NCI-H1436 (cell line): ENCODE measurements at places on chromosomes 6 and 20.

DNA sequence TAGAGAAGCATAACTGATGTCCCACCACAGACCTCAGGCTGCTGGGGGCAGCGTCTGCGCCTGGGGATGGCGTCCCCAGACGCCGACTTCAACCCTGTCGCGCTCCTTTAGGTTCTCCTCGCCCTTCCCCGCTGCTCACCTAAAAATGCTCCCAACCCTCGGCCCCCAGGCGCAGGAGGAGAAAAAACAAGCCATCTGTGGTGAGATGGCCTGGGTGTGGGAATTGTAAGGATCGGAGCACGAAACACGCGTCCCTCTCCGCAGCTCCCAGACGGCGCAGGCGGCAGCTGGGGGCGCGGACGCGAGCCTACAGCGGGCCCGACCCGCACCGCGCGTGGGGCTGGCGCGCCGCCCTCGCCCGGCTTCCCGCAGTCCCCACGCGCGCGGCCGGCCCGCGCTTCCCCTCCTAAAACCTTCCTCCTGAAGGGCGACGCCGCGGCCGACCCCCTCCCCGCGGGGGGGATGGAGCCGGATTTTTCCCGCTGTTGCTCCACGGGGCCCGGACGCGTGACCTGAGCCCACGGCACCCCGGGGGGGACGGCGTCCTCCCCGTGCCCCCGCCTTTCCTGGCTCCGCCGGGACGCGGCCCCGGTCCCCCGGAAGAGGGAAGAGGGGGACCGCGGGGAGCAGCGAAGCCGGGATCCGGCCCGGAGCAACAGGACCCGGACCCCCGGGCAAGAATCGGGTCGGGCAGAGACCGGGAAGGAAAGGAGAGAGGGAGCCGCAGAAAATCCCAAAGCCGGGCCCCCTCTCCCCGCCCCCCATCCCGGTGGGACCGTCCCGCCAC is 611 bp downstream of the EPB41L2 start:
- DNase-seq = no peak

DNA sequence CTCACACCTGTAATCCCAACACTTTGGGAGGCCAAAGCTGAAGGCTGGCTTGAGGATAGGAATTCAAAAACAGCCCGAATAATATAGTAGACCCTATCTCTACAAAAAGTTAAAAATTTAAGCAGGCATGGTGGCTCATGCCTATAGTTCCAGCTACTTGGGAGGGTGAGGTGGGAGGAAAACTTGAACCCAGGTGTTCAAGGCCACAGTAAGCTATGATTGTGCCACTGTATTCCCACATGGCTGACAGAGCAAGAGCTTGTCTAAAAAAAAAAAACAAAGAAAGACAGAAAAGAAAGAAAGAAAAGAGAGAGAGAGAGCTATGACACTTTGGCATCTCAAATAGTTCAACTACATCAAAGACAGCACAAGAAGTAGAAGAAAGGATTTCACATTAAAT is 33.2 kb downstream of the DCDC2 start:
- DNase-seq = no peak

DNA sequence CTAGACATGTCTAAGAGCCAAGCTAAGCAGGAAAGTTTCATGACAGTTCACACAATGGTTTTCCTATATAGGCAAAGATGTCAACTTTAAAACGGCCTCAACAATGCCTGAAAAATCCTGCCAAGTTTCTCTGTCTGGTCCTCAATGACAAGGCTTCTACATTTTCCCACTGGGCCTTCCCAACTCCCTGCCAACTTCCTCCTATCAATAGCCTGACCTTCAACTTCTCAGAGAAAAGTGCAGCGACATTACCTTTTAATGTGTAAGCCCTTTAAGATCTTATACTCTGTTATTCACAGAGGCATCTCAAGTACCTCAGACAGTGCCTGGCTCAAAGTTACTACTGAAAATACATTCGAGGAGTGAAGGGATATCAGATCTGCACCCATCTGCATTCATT is 56.2 kb upstream of the BTBD3 start:
- DNase-seq = no peak

- no peak for DNase-seq
Observed at GRCh38 chr6:127481628-127482027, 22.4 kb upstream of the KIAA0408 start.

DNA sequence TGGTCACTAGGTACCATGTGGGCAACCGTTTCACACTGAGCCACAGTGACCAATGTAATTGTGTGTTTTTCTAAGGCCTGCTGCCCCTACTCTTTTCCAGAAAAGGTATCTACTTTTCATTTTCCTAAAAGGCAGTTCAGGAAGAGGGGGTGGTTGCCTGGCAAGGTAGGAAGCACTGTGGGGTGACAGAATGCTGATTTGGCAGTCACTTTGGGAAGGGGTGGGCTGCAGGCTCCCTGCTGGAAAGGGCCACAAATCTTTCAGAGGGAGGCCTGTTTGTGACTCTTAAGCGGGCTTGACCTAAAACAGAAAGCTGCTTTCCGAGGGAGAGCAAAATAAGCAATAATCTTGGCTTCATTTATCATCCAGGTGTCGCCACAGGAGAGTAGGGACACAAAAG is 5.2 kb upstream of the NNAT start:
- no peak for DNase-seq

DNA sequence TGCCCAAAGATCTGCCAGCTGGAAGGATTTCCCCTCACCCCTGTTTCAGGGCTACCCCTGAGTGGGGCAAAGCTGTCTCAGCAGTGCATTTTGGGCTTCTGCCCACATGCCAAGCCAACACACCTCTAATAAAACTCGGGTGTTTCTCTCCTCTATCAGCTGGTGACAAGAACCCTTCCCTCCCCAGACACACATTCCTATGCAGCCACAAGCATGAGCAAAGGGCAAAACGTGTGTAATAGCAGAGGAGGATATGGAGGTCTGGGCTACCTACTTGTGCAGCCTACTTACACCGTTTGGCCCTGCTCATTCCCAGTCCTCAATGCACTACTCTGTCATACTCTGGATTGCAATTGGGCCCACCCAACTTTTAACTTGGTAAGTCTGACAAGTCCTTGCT is 101.3 kb downstream of the IYD start:
- DNase-seq = no peak

DNA sequence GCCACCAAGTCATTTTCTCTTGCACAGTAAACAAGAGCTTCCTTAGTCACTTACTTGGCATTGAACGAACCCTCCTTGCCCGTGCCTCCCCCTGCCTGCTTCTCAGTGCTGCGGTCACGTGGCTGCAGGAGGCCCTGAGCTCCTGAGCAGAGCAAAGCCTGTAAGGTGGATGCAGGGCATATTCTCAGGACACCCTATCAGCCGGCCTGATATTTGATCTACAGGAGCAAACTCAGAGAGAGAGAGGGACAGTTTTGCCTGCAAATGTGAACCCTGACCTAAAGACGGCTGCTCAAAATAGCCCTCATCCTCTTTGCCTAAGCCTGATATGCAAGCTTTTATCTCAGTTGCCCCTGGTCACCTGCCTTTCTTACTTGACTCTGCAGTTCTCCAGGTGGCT is 93.0 kb upstream of the POPDC3 start:
- no peak for DNase-seq

- DNase-seq = no peak
Observed at GRCh38 chr6:68326762-68327161, 308.3 kb upstream of the ADGRB3 start.

DNA sequence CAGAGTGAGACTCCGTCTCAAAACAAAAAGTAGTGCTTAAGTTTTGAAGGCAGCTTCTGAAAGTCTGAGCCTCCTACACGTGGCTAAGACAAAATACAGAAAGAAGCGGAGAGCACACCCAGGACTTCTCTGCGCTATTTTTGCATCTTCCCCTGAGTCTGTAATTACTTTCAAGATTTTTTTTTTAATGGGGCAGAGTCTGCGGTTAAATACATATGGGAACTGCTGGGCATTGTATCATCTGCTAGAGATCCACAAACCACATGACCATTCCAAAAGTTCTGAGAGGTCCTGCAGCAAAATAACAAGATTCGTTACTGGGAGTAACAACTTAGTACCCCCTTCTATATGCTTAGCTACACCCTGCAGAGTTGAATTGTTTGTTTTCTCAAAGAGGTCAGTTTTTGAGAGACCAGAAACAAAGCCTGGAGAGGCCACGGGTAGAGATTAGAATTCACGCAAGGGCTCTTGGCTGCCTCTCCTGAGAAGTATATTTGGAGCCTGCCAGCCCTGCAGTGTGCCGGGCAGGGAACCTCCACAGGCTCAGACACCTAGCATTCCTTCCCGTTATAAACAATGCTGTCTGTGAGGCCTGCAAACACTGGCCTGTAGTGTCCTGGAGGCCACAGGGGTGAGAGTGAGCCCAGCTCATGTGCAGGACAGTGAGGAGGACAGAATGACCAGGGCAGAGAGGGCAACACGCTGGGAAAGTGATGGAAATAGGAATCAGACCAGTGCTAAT is 48.2 kb upstream of the FAM50B start:
- no peak for DNase-seq

GRCh38 chr20:16145919-16146318 is 427.3 kb downstream of the KIF16B start:
- no peak for DNase-seq

DNA sequence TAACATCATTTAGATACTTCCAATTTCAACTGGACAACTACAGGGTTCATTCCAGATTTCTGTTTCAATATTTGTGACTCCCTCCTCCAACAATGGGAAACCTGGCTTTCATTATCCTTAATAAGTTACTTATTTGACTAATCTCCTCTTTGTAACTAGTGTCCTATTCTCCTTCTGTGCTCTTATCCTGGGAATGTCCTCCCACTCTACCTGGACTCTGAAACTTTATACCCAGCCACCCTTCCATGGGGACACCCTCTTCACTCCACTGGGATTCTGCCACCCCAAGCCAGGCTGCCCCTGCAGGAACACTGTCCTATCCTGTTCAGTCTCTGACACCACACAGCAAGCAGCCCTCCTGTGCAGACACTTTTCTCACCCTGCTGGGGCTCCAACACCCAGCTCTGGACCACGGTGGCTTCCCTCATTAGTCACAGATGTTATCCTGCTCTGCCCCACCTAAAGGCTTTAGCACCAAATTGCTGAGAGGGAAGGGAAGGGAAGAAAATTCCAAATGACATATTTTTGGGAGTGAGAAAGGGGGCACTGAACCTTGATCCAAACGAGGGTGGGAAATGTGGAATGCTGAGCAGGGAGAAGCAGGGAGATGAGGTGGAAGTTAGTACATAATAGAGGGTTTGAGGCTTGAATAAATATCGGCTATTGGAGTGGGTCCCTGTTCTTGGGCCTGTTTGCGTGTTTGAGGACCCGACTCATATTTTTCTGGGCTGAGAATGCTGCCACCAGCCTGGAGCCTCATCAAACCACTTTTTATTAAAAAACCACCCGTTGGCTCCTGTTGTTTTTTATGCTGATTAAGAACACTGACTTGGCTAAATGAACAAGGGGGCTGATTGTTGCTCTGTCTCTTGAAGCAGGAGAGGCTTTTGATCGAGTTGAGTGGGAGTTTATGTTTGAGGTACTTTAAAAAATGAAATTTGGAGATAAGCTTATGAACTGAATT is 54.0 kb upstream of the AKIRIN2 start:
- DNase-seq = no peak

DNA sequence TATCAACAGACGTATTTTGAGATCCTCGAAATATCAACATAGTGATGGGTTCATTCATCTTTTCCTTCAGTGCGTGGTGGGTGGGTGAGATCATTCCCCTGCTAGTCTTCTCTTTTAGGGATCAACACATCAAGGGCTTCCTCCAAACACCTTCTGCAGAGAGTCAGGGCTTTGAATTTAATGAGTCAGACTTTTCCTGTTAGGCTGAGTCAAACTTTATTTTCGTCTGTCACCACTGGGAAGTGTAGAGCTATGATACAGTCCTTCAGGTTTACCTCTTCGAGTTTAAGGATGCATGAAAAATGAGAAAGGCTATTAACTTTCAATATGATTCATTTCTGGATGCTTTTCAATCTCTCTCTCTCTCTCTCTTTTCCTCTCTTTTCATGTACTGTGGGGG is 189.1 kb downstream of the BMP2 start:
- DNase-seq = no peak

DNA sequence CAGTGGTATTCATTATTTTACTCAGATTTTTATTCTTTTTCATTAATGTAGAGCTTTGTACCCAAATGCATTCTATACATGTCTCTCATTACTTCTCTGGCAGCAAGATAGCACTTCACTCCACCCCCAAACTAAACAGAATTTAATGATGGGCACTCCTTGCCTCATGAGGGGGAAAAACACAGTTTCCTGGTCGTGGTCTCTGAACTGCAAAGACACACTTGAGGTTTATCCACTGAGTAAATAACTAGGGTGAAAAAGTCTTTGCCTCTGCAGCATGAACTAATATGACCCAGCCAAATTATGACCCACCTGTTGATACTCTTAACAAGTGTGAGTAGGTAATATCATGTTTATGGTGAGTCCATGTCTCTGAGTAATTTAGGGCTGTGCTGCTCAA is 785.2 kb upstream of the FLRT3 start:
- no peak for DNase-seq

- DNase-seq = no peak
Observed at GRCh38 chr6:134291156-134291555, 26.8 kb downstream of the SGK1 start.

DNA sequence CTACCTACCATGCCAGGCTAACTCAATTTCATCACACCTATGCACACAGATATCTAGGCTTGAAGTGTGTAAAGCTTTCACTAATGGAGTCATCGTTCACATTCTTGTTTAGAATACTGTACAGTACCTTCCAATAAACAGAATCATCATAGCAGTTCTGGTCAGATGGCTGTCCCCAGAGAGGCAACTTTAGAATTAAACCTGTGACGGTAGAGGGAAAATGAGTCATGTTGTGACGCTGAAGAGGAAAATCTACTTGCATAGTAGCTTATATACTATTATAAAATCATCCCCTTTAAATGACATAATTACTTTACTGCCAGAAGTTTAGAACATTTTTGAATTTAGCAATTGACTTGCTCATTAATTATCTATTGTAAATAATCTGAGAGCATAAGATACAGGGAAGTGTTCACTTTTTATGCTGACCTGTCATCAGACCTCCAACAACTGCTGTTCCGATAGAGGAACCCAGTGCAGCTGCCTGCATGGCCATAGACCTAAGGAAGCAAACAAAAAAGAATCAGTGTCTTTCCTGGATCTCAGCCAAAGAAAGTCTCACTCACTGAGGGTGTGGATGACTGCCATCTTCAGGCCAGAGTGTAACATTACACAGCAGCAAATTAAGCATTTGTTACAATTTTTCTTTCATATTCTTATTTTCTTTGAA is 29.8 kb downstream of the RHAG start:
- DNase-seq = peak; percentile 90

DNA sequence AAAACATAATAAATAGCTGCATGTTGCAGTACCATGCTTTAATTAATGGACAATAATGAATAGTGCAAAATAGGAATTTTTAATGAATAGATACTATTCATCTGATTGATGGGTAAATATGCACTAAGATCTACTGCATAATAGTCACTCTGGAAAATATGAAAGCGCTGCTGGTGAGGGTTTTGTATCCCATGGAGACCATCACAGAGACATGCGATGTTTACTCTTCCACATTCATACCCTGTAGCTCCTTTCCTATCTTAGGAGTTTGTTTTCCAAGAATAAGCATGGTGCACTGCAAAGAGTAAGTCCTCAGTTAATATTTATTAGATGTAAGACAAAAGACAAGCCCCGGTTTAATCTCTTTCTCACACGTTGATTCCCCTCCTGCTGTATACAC is 81.4 kb downstream of the NRSN1 start:
- no peak for DNase-seq
